ENCODE measurements at places on chromosomes 1 and 21.

DNA sequence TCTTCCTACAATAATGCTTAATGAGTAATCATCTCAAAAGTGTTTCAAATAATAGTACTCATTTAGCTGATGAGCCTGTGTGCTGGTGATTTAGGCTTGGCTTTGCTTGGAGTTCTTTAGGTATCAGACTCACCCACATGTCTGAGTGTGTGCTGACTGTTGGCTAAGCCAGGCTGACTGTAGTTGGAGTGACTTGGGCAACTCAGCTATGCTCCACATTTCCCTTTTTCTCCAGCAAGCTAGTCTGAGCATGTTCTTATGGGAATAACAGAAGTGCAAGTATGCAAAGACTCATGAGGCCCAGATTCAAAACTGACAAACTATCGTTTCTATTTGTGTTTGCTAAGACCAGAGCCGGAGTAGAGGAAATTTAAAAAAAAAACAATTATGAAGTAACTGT is 99.0 kb upstream of the ADGRL4 start:
- no peak for DNase-seq

GRCh38 chr1:39354572-39354971 is 136.9 kb upstream of the BMP8A start:
- DNase-seq, result no peak

DNA sequence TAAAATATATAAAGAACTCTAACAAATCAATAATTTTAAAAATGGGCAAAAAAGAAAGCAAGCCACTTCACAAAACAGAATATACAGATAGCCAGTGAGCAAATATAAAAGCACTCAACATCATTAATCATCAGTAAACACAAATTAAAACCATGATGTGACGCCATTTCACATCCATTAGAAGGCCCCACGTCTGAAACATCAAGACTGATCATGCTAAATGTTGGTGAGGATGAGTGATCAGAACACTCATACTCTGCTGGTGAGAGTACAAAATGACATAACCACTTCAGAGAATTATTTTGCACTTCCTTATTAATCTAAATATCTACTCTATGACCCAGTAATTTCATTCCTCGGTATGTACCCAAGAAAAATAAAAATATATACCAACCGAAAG is 512.2 kb upstream of the NR5A2 start:
- no peak for DNase-seq

- DNase-seq, result no peak
These were observed 53.3 kb downstream of the SYF2 start for GRCh38 chr1:25178917-25179561.

DNA sequence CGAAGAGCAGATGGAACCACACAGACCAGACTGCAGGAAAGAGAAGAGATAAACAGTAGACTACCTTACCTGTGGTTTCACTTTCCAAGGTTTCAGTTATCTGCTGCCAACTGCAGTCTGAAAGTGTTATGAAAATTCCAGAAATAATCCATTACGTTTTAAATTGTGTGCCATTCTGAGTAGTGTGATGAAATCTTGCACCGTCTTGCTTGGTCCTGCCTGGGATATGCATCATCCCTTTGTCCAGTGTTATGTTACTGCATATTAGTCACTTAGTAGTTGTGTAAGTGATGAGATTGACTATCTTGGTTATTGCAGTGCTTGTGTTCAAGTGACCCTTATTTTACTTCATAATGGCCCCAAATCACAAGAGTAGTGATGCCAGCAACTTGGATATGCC is 33.9 kb downstream of the DNAJC6 start:
- DNase-seq, result no peak

DNA sequence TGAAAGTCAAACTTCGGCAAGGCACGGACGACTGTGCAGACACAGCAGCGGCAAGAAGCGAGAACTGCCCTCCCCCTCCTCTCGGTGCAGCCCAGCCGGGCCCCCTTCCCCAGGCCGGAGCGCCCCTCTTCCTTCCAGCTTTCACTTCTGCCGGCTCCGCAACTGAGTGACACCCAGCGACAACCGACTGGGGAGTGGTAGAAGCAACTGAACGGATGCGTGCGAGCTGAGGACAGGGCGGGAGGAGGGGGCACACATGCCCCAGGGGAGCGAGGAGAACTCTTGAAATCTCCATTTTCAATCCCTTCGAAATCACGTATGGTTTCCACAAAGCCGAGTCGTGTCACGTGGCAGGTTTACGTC is 146.6 kb downstream of the PGBD5 start:
- no peak for DNase-seq

GRCh38 chr1:31521761-31522555 is 54.4 kb upstream of the TINAGL1 start:
- DNase-seq, result no peak

GRCh38 chr1:207414606-207415108 is 39.5 kb upstream of the CR2 start:
- peak; percentile 88 for DNase-seq
